Heart left ventricle (tissue), 16 donors: ENCODE measurements at places on chromosomes 3 and 15.

DNA sequence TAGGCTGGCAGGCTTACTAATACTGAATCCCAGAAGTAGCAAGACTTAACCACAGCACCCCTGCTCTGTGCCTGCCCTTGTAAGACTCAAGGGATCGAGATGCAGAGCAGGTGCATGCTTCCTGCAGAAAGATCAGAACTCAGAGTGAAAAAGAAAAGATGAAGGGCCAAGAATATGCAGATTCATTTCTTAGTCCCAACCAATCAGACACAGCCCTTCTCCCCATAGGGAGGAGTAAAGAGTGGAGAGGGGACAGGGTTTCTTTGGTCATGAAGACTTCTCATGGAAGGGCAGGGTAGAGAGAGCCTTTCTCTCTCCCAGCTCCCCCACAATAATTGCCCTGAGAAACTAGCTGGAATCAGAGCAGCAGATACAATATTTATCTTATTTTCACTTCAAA lies 105.6 kb upstream of the MB21D2 start:
- no peak overlapping the region for H3K27ac ChIP-seq
- no peak for DNase-seq
- no peaks in the 10 kb centered on the region for H3K36me3 ChIP-seq

GRCh38 chr3:21534462-21534861 lies 216.5 kb downstream of the ZNF385D start:
- no peak overlapping the region for H3K27ac ChIP-seq
- no peaks in the 10 kb centered on the region for H3K27me3 ChIP-seq
- no peak overlapping the region for H3K4me3 ChIP-seq
- H3K4me1 ChIP-seq = no peaks in the 10 kb centered on the region

GRCh38 chr15:79261836-79262235 lies 20.7 kb upstream of the ANKRD34C start:
- no peak overlapping the region for H3K27ac ChIP-seq
- H3K4me3 ChIP-seq = no peak overlapping the region
- no peak for DNase-seq
- H3K4me1 ChIP-seq = no peaks in the 10 kb centered on the region
- H3K27me3 ChIP-seq = no peaks in the 10 kb centered on the region

GRCh38 chr3:181510500-181510899 lies 201.2 kb upstream of the SOX2 start:
- no peak overlapping the region for H3K27ac ChIP-seq
- H3K4me1 ChIP-seq = no peaks in the 10 kb centered on the region
- H3K27me3 ChIP-seq = no peaks in the 10 kb centered on the region
- H3K4me3 ChIP-seq = no peak overlapping the region
- no peaks in the 10 kb centered on the region for H3K36me3 ChIP-seq

DNA sequence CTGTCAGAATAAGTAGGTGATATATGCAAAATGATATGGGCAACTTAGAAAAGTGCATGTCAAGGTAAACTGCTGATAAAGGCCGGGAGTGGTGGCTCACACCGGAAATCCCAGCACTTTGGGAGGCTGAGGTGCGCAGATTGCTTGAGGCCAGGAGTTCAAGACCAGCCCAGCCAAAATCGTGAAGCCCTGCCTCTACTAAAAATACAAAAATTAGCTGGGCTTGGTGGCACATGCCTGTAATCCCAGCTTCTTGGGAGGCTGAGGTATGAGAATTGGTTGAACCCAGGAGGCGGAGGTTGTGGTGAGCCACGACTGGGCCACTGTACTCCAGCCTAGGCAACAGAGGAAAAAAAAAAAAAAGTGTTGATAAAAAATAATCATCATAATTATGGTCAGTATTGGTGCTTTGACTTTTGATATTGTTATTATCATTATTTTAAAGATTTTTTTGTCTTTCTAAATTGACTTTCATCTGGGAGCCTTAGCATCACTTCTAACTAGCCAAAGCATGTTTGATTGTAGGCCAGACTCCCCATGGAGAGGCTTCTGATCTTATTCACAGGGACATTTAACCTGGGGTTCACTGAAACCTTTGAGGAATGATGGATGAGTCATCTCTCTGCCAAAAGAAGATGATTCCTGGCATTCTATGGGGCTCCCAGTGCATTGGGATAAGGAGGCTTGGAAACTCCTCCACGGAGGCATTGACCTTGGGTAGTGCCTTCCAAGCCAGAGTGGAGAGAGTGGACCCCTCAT lies 5.6 kb downstream of the ZBTB38 start:
- H3K36me3 ChIP-seq = peaks cover 13% of the 10 kb centered on the region
- no peaks in the 10 kb centered on the region for H3K27me3 ChIP-seq
- peaks cover 29% of the 10 kb centered on the region for H3K4me1 ChIP-seq
- no peak overlapping the region for H3K27ac ChIP-seq
- no peak for DNase-seq
